ENCODE measurements at places on chromosomes 11 and 22. TPM values are rescaled to one million over a fixed set of nuclear protein-coding genes. Genes with fewer than 3 reads are reported as not detected.

The NNMT gene
- total RNA-seq, result 367 TPM

The SERPING1 gene
- total RNA-seq, result 9.6 TPM

The SEZ6L gene
- total RNA-seq, result not detected

The HTR3A gene
- total RNA-seq, result not detected

The OR5T1 gene
- not detected for total RNA-seq

Data from smooth muscle cell of trachea (primary cell).